H7 (cell line): ENCODE measurements at places on chromosomes 13 and 19. TPM values are rescaled to one million over a fixed set of nuclear protein-coding genes. Genes with fewer than 3 reads are reported as not detected.
A peak's percentile ranks its signal among the peaks of the same experiment; 100 is the strongest.

- DNase-seq = no peak
Observed at GRCh38 chr19:15701757-15702533, 25.9 kb upstream of the OR10H2 start.

GRCh38 chr19:46241626-46242025 lies 12.1 kb downstream of the IGFL1 start:
- DNase-seq = no peak

DNA sequence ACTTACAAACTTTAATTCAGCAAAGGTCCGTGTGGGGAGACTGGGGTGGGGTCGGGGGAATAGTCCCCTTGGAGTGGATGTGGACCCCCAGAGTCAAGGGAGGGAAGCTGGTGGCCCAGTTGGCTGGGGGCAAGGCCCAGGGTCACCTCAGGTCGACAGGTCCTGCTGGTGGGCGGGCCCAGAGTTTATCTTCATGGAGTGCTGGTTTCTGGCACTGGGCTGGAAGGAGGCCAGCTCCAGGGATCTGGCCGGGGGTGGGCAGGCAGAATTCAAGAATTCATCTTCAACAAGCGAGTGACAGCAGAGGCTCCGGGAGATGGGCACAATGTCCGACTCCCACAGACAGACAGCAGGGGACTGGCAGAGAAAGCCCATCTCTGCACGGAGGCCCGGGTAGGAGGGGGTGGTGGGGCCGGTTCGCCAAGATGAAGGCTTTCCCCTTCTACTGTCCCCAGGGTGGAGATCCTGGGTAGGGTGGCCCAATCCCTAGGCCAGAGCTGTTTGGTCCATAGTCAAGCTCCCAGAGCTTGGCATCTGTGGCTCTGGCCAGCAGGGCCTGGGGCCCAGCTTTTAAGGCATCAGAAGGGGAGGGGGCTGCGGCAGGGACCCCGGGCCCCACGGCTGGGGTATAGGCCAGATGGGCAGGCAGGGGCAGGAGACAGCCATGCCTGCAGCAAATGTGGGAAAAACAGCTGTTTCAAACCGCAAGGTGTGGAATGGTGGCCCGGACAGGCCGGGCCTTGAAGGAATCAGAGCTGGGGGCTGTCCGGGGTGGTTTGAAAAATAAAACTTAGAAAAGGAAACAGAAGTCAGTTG lies 622 bp upstream of the FDX2 start:
- DNase-seq = peak; percentile 72

GRCh38 chr19:8367327-8368001 lies 3.5 kb downstream of the ANGPTL4 start:
- DNase-seq = peak; percentile 92

DNA sequence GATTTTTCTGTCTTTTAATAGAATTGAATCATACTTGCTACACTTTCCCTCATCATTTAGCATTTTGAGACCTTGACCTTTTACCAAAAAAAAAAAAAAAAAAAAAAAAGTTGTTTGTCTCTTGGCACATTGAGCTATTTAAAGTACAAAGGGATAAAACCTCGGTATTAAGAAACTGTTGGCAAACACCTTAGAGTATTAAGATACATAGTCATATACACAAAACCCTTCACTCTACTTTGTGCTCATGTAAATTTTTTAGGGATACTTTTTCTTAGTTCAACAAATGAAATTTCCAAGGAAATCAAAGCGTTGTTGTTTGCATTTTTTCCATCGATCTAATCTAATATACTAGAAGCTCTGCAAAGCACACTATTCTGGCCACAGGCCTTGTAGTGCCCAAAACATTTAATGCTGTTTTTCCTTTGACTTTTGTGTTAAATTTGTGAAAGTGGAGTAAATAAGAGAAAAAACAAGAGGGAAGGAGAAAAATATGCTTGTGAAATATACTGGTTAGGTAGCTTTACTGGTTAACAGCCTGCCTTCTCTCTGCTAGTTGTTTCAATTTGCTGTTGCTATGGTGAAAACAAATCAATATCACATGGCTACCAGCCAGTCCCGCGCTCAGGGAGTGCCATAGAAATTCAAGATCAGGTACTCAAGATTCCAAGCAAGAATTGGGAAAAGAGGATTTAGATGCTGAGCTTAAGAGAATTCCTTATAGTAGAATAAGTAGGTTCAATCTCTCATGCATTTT lies 2.6 kb downstream of the MBNL2 start:
- no peak for DNase-seq

DNA sequence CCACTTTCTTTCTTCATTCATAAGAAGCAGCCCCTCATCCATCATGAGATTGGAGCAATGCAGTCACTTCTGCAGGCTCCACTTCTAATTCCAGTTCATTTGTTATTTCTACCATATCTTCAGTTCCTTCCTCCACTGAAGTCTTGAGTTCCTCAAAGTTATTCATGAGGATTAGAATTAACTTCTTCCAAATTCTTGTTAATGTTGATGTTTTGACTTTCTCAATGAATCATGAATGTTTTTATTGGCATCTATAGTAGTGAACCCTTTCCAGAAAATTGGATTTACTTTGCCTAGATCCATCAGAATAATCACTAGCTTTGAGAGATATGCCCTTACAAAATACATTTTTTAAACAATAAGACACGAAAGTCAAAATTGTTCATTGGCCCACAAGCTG lies 2567.7 kb upstream of the PCDH20 start:
- DNase-seq = no peak

CBY2 gene
- total RNA-seq = 0.62 and 3.0 TPM in 2 replicates
